ENCODE measurements at places on chromosomes 7 and 10.

GRCh38 chr10:132723330-132723970 lies 62.5 kb downstream of the NKX6-2 start:
- no peak for DNase-seq

DNA sequence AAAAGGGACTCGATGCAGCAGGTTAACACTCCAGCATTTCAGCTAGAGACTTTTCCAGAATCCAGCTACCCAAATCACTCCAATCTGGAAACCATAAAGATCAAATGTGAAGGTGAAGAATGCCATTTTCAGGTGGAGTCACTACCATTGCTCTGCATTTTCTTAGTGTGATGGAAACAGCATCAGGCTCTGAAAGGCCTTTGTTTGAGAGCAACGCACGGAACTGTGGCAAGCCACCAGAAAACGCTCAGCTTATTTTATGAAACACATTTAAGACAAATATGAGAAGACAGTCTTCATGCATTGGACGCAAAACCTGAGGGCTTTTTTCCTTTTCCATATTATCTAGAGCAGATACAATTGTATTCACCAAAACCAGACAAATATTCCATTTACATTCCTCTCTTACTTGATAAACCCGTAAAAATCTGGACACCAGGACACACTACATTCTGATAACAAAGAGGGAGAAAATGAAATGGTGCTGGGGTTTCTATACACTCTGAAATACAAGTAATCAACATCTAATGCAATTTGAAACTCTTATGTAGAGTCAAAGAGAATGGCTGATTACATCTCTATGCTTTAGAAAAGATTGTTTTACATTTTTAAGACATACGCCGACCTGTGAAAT lies 99.1 kb downstream of the NRP1 start:
- DNase-seq, result no peak

- DNase-seq, result peak; percentile 64
Observed at GRCh38 chr10:34049887-34050286, 715.4 kb upstream of the NRP1 start.

DNA sequence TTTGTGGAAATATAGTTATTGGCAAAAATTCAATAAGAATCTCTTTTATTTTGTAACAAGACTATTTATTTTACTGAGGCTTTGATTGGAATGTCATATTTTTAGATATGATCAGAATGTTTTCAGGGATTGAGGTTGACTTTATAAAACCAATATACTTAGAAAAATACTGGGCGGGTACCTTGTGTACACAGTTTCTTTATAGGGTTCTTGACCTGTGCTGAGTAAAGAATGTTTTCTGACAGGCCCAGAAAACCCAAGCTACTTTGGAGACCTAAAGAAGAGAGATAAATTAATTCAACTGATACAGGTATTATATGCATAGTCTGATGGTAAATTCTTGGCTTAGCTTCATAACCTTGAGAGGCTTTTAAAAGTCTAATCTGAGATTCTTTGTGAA lies 23.9 kb upstream of the SPAM1 start:
- DNase-seq, result no peak

DNA sequence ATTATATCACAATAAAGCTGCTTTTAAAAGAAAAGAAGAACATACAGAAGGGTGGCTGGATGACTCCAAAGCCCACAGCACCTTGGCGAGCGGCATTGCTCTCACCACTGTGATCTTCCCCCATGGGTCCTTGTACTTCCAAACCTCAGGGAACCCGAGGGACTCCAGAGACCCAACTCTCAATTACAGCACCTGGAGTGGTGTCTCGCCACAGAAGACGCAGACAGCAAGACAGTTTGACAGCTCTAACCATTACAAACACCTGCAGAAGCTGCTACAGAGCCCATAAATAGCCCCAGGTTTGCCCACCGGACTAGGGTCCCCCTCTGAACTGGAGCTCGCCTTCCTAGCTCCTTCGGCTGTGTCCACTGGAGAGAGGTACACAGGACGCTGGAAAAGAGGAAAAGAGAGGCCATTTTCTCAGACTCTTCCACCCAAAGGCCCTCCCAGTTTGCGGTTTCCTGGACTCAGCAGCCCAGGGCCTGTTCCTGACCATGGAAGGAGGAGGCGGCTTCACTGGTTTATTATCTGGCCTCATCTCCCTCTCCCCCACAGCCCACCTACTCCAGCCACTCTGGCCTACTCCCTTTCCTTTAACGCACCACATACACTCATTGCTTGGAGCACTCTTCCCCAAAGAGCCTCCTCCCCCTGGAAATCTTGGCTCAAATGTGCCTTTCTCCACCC lies 1.9 kb downstream of the PIK3AP1 start:
- no peak for DNase-seq

DNA sequence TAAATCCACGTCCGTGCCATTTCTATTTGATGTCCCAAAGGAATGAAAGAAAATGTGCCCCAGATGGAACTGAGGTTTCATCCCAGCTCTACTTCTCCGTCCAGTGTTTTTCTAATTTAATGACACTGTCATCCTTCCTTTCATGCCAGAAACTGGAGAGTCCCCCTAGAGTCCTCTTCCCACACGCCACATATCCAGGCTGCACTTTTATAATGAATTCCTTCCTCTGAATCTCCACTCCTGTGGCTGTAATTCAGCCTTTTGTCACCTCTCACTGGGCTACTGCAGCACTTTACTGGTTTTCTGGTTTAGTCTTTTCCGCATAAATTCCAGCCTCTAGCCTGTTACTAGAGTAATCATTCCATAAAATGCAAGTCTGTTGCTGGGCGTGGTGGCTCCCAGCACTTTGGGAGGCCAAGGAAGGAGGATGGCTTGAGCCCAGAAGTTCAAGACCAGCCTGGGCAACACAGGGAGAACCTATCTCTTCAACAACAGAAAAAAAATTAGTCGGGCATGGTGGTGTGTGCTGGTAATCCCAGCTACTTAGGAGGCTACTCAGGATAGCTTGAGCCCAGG lies 142.6 kb upstream of the RHEB start:
- no peak for DNase-seq

DNA sequence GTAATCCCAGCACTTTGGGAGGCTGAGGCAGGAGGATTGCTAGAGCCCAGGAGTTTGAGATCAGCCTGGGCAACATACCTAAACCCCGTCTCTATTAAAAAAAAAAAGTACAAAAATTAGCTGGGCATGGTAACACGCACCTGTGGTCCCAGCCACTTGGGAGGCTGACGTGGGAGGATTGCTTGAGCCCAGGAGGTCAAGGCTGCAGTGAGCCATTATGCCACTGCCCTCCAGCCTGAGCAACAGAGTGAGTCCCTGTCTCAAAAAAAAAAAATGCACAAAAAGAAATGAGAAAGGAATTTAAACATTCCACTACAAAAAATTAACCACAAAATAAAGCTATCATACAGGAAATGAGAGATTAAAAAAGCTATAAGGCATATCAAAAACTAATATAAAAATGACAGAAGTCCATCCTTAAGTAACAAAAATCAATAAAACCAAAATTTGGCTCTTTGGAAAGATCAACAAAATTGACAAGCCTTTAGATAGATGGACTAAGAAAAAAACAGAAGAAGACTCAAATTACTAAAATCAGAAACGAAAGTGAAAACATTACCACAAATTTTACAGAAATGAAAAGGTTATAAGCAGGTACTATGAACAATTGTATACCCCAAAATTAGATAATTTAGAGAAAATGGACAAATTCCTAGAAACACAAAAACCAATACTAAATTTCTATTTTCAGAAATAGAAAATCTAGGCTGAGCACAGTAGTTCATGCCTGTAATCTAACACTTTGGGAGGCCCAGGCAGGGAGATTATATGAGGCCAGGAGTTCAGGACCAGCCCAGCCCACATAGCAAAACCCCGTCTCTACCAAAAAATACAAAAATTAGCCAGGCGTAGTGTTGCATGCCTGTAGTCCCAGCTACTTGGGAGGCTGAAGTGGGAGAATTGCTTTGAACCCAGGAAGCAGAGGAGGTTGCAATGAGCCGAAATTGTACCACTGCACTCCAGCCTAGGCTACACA lies 42.4 kb upstream of the NANOS1 start:
- no peak for DNase-seq

GRCh38 chr10:74888962-74889661 lies 62.7 kb downstream of the KAT6B start:
- no peak for DNase-seq

GRCh38 chr7:30556840-30557239 lies 37.8 kb upstream of the GARS1 start:
- DNase-seq, result no peak

GRCh38 chr10:124562425-124563060 lies 100.9 kb downstream of the LHPP start:
- peak; percentile 76 for DNase-seq

GRCh38 chr7:141949021-141949420 lies 2.2 kb upstream of the CLEC5A start:
- DNase-seq, result no peak

DNA sequence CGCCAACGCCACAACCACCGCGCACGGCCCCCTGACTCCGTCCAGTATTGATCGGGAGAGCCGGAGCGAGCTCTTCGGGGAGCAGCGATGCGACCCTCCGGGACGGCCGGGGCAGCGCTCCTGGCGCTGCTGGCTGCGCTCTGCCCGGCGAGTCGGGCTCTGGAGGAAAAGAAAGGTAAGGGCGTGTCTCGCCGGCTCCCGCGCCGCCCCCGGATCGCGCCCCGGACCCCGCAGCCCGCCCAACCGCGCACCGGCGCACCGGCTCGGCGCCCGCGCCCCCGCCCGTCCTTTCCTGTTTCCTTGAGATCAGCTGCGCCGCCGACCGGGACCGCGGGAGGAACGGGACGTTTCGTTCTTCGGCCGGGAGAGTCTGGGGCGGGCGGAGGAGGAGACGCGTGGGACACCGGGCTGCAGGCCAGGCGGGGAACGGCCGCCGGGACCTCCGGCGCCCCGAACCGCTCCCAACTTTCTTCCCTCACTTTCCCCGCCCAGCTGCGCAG lies 424 bp downstream of the EGFR start:
- DNase-seq, result peak; percentile 34

GRCh38 chr7:31991406-31991805 lies 78.8 kb downstream of the PDE1C start:
- DNase-seq, result no peak

GRCh38 chr10:8311526-8312070 lies 257.1 kb downstream of the GATA3 start:
- DNase-seq, result no peak

DNA sequence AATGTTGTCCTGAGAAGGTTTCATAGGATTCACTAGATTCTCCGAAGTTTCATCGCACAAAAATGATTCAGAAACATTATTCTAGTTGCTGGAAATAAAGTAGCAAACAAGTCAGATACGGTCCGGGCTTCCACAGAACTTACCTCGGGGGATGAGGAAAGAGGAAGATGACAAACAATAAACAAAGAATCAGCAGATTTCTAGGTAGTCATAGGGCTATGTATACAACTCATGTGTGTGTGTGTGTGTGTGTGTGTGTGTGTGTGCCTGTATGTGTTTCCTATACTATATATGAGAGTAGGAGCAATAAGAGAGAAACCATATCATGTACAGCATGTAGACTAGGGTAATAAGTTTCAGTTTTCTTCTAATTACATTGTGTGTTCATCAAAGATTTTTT lies 16.5 kb downstream of the TMEM236 start:
- peak; percentile 31 for DNase-seq

DNA sequence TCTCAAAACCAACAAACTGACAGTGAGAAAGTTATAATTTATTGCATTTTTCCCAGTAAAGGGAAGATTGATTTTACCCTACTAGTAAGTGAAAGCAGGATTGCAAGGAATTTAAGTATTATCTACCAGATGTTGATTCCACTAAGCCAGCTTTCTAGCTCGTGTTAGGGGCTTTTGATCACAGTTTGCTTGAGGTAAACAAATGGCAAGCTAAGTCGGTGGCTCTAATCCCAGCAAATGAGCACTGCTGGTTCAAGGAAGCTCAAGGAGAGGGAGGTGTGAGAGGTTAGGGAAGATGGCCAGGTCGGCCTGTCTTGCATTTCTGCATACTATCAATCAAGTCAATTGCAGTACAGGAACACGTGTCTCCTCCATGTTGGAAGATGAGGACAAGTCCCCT lies 448.7 kb upstream of the POM121L12 start:
- DNase-seq, result no peak

DNA sequence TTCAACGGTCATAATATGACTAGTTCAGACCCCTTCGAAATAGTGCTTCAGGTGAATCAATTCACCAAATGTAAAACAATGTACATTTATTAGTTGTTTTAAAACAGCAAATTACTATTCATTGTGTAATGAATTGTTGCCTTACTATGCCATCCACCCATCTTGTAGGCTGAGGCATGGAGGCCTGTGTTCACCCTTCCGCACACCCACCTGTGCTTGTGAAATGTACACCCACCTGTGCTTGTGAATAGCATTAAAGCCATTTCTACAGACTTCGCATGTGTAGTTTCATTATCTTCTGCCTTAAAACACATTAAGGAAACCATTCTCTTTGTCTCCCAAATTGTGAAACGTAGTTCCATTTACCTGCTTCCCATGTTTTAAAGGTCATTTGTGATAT lies 16.8 kb downstream of the CLRN3 start:
- no peak for DNase-seq

- DNase-seq, result no peak
Observed at GRCh38 chr7:119397156-119397555, 875.8 kb upstream of the KCND2 start.

GRCh38 chr7:116699722-116700120 lies 27.7 kb downstream of the MET start:
- no peak for DNase-seq

GRCh38 chr10:117720931-117721835 lies 178.6 kb downstream of the EMX2 start:
- no peak for DNase-seq

DNA sequence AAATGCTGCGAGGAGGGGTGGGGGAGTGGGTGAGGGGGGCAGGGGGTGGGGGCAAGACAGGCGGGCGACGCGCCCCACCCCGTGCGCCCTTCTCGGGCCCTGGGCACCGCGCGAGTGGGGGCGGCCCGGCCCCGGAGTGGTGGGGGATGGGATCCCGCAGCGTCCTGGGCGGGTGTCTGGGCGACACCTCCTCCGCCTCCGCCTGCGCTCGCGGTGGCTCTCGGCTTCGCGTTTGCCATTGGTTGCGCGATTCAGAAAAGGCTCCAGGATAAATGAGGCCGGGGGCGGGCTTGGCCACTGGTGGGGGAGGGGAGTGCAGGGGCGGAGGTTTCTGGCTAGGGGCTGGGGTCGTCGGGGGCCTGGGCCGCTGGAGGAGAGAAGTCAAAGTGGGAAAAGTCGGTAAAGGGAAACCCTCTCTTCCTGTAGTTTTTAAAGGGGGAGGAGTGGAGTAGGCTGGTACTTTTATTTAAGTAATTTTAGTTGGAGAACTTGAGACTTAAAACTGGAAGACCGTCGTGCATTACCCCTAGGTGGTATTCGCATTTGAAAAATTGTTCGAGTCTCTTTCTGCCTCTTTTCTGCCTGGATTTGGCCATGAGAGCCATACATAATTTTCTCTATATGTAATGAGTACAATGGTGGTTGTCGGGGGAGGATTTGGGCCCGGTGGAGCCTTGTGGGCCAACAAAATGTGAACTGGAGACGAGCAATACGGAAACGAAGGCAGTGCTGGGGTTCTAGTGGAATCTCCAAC lies 992 bp upstream of the IGF2BP3 start:
- DNase-seq, result peak; percentile 81

DNA sequence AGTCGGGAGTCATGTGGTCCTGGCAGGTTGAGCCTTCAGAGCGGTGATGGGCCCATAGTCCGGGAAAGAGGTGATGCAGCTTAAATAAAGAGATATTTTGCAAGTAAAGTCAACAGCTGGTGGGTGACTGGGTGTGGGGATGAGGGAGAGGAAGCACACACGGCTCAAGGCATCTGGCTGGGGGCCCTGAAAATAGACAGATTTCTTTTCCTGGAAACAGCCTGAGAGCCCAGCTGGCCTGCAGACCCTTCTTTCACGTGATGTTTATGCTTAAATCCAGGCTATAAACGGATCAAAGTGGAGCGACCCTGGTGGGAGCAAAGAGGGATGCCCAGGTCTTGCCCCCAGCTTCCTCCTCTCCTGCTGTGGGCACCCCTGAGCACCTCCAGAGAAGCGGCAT lies 149.1 kb downstream of the TEX36 start:
- no peak for DNase-seq

Data from cardiac fibroblast (primary cell).